ENCODE measurements at places on chromosomes 12 and 14. TPM values are rescaled to one million over a fixed set of nuclear protein-coding genes. Genes with fewer than 3 reads are reported as not detected.

DNA sequence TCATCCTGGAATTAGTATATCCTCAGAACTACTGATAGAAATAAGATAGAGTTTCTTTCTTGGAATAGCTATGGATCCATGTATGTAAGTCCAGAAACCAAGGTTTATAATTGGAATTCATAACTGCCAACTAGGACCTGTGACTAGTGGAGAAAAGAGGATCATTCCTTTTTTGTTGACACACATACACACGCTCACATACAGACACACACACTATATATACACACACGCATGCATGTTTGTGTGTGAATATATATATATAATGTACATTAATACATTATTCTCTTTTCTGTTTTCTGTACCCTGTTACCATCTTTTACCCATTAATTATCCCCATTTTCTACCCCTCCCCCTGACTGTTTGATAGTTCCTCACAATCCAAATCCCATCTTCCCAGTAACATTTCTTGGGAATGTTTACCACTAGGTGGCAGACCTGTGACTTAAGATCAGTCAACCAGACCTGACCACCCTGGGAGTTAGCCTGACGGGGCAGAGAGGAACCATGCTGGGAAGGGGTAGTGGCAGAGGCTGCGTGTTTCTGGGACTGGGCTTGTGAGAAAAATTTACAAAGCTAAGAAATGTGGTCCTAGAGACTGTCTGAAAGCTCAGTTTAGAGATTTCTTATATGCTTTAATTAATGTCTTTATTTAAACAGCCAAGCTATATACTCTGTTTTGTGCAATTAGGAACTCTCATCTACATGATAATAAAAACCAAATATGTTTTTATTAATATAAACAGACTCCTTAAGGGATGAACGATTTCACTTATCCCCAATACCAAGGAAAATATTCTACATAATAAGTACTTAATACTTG is 308.0 kb downstream of the PPFIA2 start:
- H3K4me3 ChIP-seq = no peak overlapping the region
- no peaks in the 10 kb centered on the region for H3K36me3 ChIP-seq
- H3K27me3 ChIP-seq = no peaks in the 10 kb centered on the region
- no peak for DNase-seq
- no peak overlapping the region for H3K27ac ChIP-seq
- no peaks in the 10 kb centered on the region for H3K4me1 ChIP-seq

- no peak for DNase-seq
- no peaks in the 10 kb centered on the region for H3K36me3 ChIP-seq
- no peak overlapping the region for H3K4me3 ChIP-seq
- no peaks in the 10 kb centered on the region for H3K27me3 ChIP-seq
- no peak overlapping the region for H3K27ac ChIP-seq
- no peaks in the 10 kb centered on the region for H3K4me1 ChIP-seq
These were observed 47.2 kb downstream of the ARMH4 start for GRCh38 chr14:58104808-58105207.

- no peaks in the 10 kb centered on the region for H3K27me3 ChIP-seq
- no peak overlapping the region for H3K4me3 ChIP-seq
- no peak for DNase-seq
- peaks cover 3% of the 10 kb centered on the region for H3K36me3 ChIP-seq
These were observed 133.9 kb upstream of the EVL start for GRCh38 chr14:99931308-99931707.

DNA sequence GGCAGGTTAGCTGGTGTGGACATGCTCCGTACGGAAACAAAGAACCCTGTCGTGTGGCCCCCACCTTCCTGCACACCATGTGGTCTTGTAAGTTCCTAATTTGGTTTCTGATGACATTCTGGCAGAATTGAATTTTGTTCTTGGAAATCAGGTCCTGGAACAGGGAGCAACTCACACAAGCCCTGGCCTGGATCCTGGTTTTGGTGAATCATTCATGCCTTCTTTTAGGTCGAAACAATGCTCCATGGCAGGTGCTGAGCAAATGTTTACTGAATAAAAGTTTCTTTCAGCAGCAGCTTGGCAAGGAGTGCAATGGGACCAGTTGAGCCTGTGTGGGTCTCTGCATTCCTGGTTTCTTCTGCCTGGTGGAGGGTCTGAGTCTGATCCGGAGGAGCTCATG is 978.4 kb downstream of the BCL11B start:
- no peak overlapping the region for H3K4me3 ChIP-seq
- H3K27me3 ChIP-seq = no peaks in the 10 kb centered on the region
- H3K4me1 ChIP-seq = no peaks in the 10 kb centered on the region
- no peak for DNase-seq
- H3K27ac ChIP-seq = no peak overlapping the region

DNA sequence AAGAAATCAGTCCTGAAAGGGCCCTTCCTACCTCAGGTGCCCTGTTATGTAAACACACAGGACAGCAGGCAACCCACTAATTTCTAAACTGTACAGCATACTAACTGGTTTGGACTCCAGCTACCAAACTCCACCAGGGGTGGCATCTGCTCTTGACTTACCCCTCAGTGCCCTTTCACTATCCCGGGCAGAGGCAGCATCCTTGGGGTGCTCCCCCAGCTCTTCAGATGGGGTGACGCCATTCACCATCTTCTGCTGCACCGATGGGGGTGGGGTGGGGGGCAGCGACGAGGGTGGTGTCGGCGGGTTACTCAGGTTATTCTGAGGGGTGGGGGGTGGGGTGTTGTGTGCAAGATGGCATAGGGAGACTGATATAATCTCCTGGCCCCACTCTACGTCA is 11.5 kb upstream of the PRKAG1 start:
- DNase-seq = no peak
- H3K27ac ChIP-seq = no peak overlapping the region
- peaks cover 83% of the 10 kb centered on the region for H3K36me3 ChIP-seq
- no peaks in the 10 kb centered on the region for H3K27me3 ChIP-seq

- DNase-seq = no peak
- H3K4me3 ChIP-seq = no peak overlapping the region
- H3K4me1 ChIP-seq = peaks cover 4% of the 10 kb centered on the region
- no peaks in the 10 kb centered on the region for H3K36me3 ChIP-seq
These were observed 29.1 kb upstream of the ANO6 start for GRCh38 chr12:45186762-45187161.

GRCh38 chr14:36067428-36068187 is 108.9 kb downstream of the PTCSC3 start:
- H3K27ac ChIP-seq = no peak overlapping the region
- no peaks in the 10 kb centered on the region for H3K27me3 ChIP-seq
- H3K36me3 ChIP-seq = no peaks in the 10 kb centered on the region
- no peak for DNase-seq
- peaks cover 13% of the 10 kb centered on the region for H3K4me1 ChIP-seq

DNA sequence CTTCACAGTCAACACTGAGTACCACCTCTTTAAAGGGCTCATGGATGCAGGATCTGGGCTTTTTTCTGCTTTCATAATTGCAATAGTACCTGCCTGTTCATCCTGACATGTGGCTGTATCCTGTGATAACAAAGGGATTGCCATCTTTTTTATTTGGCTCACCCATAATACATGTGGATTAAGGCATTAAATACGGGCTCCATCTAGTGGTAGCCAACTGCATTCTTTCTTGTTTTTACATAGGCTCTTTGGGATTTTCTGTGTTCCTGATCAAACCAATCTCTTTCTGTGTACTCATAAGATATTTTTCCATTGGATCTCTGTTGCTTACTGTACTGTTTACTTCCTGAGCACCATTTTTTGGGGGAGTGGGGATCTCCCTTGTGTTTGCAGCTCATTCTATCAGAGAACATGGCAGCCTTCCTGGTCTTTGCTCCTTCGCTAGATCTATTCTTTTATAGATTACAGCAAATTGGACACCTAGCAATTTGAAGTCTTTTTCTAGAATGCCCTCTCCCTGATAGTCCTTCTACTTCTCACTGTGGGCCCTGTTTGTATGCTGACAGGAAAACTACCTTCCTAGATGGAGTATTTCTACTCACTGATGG is 723.4 kb upstream of the MDGA2 start:
- H3K27ac ChIP-seq = no peak overlapping the region
- no peaks in the 10 kb centered on the region for H3K27me3 ChIP-seq
- H3K4me3 ChIP-seq = no peak overlapping the region
- H3K4me1 ChIP-seq = no peaks in the 10 kb centered on the region
- DNase-seq = no peak

DNA sequence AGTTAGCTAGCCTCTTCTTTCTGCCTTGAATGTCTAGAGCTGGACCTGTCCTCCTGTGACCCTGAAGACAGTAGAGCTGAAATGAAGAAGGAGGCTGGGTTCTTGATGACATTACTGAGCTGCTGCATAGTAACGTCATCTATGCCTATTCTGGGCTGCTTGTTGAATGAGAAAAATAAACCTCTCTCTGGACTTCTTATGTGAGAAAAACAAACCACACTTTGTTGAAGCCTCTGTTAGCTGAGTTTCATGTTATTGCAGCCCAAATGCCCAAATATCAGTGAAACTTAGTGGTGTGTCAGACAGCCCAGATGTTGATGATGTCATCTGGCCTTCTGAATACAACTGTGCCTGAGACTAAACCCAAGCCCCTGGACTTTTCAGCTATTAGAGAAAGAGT is 67.0 kb upstream of the MAX start:
- no peaks in the 10 kb centered on the region for H3K36me3 ChIP-seq
- no peak for DNase-seq
- H3K4me3 ChIP-seq = no peak overlapping the region
- H3K27me3 ChIP-seq = no peaks in the 10 kb centered on the region
- H3K27ac ChIP-seq = peak overlapping the region; percentile 17

Gene CPNE6
- 2.4 TPM for total RNA-seq

Gene DLGAP5
- 0.14 TPM for total RNA-seq

Gene ADAM21
- not detected for total RNA-seq

Gene MYBPC1
- 1.5 TPM for total RNA-seq

Gene SAMD4A
- total RNA-seq = 172 TPM

Gene SIX6
- not detected for total RNA-seq

Gene ETFBKMT
- 1.4 TPM for total RNA-seq

Measured in thoracic aorta (tissue), 2 donors.